NCI-H1436 (cell line): ENCODE measurements at places on chromosomes 5 and 9.

DNA sequence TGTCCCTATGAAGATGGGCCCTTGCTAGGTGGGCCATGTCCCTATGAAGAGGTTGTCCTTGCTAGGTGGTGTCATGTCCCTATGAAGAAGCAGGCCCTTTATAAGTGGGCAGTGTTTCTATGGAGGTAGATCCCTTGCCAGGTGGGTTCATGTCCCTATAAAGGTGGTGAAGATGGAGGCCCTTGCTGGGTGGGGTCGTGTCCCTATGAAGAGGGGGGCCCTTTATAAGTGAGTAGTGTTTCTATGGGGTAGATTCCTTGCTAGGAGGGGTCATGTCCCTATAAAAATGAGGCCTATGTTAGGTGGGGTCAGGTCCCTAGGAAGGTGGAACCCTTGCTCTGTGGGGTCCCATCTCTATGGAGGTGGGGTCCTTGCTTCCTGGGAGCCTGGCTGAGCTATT, 283.4 kb upstream of the IRX2 start:
- no peak for DNase-seq

- DNase-seq = no peak
These were observed 213.6 kb downstream of the EBF1 start for GRCh38 chr5:158886086-158886485.

- DNase-seq = no peak
These were observed 101.5 kb downstream of the DEPDC1B start for GRCh38 chr5:60598424-60598823.

DNA sequence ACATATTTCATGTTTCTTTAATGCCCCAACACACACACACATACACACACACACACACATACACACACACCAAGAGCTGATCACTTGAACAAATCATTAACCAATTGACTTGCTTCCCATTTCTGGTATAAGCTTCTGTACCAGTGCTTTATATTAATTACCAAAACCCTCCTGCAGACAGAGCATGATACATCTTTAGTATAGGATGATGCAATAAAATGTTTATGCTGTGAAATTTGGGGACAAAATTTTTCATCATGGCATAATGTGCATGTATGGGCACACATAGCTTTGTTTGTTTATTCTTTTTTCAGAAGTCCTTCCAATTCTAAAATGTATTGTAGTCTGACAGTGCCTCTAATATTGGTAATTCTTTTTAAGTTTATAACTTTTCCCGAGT, 34.5 kb downstream of the SLC1A3 start:
- DNase-seq = no peak

GRCh38 chr5:155626592-155626991, 613.0 kb downstream of the KIF4B start:
- DNase-seq = no peak

- no peak for DNase-seq
These were observed 69.8 kb downstream of the SLC46A2 start for GRCh38 chr9:112820881-112821280.

DNA sequence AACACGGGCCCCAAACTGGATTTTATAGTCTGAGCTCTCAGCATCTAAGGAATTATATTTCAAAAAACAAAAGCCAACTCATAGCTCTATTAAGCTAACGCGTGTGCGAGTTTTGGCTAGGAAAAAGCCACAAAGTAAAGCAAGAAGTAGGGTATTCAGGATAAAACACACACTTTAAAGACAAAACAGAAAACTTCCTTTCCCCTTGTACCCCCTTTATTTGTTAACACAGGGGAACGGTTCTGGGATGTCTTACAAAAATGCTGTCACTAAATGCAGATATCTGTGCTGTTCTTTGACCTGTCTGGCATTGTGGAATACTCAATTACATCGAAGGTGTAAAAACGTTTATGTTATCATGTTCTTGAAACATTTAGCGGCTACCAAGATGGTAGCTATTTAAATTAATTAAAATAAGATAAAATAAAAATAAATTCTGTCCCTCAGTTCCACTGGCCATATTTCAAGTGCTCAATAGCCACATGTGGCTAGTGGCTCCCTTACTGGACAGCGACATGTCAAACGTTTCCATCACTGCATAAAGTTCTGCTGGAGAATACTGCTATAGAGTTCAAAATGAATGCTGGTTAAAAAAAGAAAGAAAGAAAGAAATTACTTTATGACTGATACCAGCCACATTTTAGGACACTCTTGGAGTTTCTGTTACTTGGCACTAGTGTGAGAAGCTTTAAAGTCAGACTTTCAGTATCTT, 7.2 kb upstream of the MEF2C start:
- DNase-seq = no peak

GRCh38 chr9:90322296-90322695, 320.3 kb downstream of the DIRAS2 start:
- DNase-seq = no peak

DNA sequence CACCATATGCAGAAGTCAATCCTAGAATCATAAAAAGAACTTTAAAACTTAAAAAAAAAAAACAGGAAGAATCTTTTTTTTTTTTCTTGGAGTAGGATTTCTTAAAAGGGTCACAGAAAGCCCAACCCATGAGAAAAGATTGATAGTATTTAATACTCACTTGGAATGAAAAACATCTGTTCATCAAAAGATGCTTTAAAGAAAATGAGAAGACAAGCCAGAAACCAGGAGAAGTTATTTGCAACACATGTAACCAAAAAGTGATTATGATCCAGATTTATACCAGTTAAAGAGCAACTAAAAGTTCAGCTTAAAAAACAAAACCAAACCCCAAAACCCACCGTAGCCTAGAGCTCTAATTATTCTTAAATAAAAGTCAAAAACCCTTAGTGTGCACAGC, 69.3 kb downstream of the TLE4 start:
- no peak for DNase-seq

GRCh38 chr9:34802916-34803315, 93.0 kb upstream of the CCL21 start:
- no peak for DNase-seq

DNA sequence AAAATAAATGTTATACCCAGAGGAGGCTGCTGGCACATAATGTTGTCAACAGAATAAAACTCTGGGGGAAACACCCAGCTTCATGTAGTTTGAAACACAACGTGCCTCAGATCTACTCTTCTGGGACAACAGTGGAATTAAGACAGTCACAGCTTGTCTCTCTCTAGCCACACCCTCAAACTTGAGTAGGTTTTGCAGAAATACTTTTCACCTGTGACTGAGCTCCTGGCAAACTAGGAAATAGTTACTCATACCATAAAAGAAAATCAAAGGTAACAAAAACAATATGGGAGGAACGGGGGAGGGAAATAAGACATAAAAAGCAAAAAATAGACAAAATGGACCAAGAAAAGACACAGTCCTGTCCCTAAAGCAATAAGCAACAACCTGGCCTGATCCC, 14.4 kb downstream of the ELAVL2 start:
- no peak for DNase-seq

DNA sequence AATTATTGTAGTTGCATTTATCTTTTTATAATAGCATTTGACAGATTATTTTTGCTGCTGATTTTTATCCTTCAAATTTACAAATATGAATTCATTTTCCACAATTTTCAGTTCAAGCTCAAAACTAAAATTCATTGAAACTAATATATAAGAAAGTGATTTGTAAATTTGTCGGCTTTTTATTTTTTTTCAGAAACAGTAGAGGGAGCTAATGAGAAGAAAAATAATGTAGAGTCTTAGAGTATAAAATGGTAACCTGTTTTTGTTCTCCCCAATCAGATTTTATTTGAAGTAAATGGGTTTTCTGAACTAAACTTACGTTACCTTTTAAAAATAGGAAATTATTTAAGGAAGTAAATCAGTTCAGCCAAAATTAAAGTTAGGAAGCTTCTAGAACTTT, 19.2 kb downstream of the PRRC1 start:
- no peak for DNase-seq

DNA sequence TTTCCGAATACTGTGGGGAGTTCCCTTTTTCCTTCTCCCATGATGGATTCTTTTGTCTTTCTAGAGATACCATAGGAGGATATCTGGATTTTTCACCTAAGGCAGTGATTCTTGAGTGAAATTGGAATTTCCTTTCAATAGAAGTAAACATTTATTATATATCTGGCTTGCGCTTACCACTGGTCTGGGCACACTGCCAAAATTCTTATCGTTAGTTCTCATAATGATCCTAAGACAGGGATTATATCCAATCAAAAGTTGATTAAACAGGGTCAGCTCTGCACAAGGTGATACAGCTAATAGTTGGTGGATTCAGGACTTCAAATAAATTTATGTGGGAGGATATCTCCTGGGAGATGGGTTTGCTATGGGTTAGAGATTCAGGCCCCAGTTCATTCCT, 9.6 kb downstream of the TLE4 start:
- DNase-seq = no peak

DNA sequence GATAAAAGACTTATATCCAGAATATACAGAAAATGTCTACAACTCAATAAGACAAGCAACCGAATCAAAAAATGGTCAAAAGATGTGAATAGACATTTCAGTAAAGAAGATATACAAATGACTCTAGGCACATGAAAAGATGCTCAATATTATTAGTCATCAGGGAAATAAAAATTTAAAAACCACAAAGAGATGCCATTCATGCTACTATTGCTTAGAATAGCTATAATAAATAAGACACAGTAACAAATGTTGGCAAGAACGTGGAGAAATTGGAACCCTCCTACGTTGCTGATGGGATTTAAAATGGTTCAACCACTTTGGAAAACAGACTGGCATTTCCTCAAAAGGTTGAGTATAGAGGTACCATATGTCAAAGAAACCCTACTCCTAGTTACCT, 39.8 kb downstream of the POLK start:
- DNase-seq = no peak

DNA sequence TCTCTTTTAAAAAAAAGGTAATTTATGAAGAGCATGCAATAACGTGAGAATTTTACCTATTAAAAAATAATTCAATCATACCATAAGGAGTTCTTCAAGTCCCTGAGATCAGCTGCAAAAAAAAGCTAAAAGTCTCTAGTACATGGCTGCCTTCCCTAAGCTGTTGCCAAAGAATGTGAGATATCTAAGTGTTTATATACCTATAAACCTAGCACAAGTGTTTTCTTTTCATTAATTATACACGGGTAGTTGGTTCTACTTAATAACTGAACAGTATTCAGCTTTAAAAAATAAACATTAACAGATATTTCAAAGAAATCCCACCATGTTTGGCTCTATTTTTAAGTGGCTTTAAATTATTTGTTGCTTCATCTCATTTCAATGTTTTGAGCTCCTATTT, 25.9 kb downstream of the FNBP1 start:
- DNase-seq = no peak

DNA sequence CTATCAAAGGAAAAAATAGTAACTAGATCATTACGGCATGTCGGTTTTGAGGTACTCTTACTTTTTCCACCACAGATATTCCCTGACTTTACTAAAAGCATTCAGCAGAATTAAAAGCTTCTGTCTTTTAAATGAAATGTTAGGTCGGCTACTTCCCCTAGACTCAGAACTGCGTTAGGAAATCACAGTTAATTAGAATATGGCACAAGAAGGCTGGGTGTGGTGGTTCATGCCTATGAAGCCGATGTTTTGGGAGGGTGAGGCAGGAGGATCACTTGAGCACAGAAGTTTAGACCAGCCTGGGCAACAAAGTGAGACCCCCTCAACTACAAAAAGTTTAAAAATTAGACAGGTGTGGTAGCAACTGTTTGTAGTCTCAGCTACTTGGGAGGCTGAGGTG, 24.4 kb downstream of the CEMIP2 start:
- no peak for DNase-seq

DNA sequence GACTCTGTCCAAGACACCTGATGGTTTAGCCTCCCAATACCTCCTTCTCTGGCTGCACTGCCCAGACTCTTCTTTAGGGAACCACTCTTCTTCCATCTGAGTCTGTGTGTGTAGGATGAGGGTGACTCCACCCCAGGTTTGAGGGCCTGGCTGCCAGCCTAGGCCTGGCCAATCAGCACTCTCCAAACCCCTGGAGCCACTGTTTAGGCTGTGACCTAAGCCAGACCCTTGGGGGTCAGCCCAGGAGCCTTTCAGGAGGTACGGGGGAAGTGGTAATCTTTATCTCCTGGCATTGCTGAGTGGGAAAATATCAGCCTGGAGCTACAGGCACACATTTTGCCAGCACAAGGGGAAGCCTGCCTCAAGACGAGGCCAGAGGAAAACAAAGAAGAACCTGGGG, 6.2 kb upstream of the ERGIC1 start:
- no peak for DNase-seq

GRCh38 chr9:19441730-19442129, 32.9 kb downstream of the ACER2 start:
- no peak for DNase-seq

DNA sequence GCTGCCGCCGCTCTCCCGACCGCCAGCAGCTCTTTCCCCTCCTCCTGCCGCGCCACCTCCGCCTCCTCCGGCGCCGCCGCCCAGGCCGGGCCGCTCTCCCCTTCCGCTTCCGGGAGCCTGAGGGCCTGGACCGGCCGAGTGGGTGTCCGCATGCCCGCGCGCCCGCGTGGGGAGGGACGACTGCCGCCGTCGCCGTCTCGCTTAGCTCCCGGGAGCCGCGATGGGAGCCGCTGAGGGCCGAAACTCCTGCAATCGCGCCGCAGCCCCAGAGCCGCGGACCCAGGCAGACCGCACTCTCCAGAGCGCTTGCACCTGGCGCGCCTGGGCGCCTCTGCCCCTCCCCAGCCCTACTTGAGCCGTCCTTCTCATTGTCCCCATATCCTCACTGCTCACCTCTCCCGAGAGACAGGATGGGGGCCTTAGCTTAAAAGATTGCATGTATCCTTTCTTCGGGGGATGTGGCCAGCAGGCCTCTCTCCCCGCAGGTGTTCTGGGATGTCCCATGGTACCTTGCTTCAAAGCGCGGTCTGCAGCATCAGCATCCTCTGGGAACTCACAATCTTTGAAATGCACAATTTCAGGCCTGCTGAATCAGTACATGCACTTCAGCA, at the start of gene ZDHHC21:
TSS of gene ZDHHC21 (minus strand) at position 182 of the 611 bp plus-strand sequence. CDS start 19,092 bp downstream, outside the sequence.
- peak; percentile 63 for DNase-seq

DNA sequence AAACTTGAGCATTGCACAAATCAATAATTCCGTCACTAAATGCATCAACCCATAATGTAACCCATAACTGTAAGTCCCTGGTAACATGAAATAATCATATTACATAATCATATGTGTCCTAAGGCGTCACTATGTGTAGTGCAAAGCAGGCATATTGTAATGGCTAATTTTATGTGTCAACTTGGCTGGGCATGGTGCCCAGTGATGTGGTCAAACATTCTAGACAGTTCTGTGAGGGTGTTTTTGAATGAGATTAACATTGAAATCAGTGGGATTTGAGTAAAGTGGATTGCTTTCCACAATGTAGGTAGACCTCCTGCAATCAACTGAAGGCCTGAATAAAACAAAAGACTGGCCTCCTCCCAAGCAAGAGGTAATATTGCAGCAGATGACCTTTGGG, 794.4 kb upstream of the ACO1 start:
- no peak for DNase-seq

GRCh38 chr9:27800159-27800558, 226.9 kb upstream of the C9orf72 start:
- no peak for DNase-seq

GRCh38 chr5:3392306-3392939, 203.2 kb upstream of the IRX1 start:
- no peak for DNase-seq

GRCh38 chr5:31421806-31422586, 109.9 kb downstream of the DROSHA start:
- DNase-seq = no peak

- no peak for DNase-seq
These were observed 4.0 kb upstream of the PRRC1 start for GRCh38 chr5:127513408-127513970.
